ENCODE measurements at places on chromosomes 3 and 15.
A peak's percentile ranks its signal among the peaks of the same experiment; 100 is the strongest.

GRCh38 chr3:38274864-38275649 lies 7.0 kb upstream of the SLC22A14 start:
- DNase-seq, result no peak

GRCh38 chr3:133269393-133269792 lies 130.5 kb upstream of the BFSP2 start:
- DNase-seq, result no peak

DNA sequence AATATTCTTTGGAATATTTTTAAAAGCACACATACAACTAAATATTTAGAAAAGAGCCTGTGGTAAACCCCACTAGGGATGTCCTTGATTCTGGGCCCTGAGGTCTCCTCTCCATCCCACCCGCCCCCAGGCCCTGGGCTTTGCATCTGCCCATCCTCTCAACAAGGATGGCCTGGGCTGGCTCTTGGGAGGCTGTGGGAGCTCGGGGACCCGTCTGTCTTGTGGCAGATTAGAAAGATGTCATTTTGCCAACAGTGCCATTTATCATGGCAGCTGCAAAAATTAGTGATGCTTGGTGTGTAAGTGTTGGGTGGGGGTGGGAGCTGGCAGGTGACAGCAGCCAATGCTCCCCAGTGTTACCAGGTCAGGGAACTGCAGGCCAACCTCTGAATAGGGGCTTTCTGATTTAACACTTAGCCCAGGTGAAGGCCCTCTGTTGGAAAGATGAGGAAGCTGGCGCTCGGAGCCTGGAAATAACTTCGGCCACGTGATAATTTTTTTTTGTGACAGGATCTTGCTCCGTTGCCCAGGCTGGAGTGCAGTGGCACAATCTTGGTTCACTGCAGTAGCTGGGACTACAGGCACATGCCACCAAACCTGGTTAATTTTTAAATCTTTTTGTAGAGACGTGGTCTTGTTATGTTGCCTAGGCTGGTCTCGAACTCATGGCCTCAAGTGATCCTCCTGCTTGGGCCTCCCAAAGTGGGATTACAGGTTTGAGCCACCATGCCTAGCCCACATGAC lies 16.9 kb upstream of the CSPG4 start:
- DNase-seq, result no peak

DNA sequence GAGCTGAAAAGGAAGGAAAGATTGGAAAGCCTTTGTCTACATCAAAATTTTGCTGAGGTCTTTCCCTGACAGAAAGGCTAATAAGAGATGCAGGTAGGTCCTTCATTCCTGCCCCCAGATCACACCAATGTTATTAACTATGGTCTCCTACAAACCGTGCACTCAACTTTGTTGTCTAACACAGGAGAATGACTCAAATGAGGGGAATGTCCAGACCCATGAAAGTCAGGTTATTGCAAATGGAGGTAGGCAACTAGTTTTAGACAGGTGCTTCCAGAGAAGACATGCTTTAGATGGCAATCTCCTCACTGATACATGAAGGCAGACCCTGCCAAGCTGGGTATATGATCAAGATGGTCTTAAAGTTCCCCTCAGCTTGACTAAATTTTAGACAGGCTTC lies 51.0 kb downstream of the NFKBIZ start:
- no peak for DNase-seq

- no peak for DNase-seq
Observed at GRCh38 chr3:148147903-148148302, 549.8 kb upstream of the AGTR1 start.

DNA sequence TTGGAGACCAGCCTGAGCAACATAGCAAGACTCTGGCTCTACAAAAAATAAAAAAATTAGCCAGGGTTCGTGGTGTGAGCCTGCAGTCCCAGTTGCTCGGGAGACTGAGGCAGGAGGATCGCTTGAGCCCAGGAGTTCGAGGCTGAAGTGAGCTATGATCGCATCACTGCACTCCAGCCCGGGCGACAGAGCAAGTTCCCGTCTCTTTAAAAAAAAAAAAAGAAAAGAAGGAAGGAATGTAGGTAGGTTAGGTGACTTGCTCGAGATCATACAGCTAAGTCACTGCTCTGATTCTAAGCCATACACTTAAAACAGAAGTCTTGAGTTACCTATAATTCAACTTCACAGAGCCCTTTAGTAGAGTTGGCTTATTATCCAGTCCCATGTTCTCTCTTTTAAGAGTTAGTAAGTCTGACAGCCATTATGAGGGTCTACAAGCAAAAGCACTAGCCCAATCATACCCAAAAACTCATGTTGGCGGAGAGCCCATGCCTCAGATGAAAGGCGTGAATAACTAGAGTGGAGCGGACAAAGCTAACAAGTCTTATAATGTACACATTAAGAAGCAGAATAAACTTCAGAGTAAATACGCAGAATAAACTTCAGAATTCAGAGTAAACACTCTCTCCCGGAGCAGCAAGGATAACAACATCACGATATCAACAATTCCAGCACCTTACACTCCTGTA lies 768 bp downstream of the AAGAB start:
- DNase-seq, result peak; percentile 11

Data from DND-41 (cell line).